ENCODE measurements at places on chromosomes 6 and 20.

DNA sequence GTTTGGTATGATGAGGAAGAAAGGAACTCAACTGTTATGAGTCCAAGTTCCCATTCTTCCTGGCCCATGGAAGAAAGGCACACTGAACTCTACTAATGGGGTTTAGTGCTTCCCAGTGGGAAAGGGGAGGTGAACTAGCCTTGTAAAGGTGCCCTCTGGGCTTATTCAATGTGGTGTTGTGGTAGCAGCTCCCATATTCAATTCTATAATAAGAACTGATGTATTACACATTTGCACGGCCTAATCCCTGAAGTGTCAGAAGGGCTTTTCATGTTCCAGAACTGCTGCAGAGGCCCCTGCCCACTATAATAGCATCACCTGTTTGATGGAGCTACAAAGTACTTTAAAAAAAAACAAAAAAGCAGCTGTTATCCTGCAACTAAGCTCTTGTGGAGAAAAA is 17.1 kb downstream of the PRKN start:
- DNase-seq: no peak

DNA sequence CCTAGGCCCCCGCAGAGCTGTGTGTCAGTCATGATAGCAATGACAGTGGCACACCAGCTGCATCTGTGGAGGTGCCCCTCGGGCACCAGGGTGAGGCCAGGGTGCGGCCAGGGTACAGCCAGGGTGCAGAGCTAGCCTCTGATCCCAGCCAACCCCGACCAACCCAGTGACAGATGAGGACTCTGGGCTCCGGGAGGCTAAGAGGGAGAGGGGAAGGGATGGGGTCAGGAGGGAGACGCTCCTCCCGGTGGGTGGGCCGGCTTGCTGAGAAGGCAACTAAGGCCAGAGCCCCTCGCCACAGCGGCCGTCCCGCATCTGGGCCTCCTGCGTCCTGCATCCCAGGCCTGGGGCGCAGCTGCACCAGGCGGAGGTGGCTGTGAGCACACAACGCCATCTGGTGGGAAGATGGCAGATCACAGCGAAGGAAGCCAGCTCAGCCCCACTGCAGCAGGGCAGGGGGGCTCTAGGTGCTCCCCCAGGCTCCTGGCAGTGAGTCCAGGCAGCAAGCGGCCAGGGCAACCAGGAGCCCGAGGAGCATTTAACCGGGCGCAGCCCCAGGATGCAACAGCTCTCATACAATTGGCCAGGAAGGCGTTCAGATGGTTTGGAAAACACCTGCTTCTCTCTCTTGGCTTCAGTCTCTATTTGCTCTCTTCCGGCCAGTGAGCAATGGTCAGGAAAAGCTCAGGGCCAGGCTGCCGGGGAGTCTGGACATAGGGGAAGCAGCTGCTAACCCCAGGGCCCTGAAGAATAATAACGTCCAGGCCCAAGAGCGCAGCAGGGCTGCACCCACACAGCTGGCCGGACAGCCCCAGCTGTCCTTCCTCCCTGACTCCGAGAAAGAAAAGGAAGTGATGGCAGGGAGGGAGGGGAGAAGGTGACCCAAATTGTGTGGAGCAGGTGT is 169.4 kb downstream of the TAF4 start:
- peak; percentile 31 for DNase-seq

DNA sequence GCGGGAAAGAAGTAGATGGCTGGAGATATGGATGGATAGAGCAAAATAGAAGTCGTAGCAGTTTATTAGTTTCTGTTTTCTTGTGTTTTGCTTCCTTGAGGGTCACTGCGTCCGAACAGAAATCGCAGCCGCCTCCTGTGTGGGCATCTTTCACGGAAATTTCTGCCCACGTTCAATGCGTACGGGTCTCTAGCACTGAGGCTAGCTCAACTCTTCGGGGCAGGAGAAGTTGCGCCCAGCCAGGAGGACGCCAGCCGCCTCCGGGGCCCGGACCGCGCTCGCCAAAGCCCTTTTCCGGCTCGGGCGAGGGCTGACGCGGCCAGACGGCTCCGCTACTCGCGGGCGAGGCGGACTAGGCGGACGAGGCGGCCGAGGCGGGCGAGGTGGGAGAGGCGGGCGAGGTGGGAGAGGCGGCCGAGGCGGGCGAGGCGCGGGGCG is 814 bp downstream of the TFAP2B start:
- peak; percentile 60 for DNase-seq

- DNase-seq: no peak
Observed at GRCh38 chr20:36010076-36010475, 41.7 kb downstream of the CNBD2 start.

- no peak for DNase-seq
Observed at GRCh38 chr6:131643855-131644460, 6.9 kb downstream of the ENPP3 start.

GRCh38 chr20:63217706-63218105 is 1.8 kb upstream of the YTHDF1 start:
- no peak for DNase-seq

- DNase-seq: no peak
Observed at GRCh38 chr6:108423982-108424705, 129.3 kb downstream of the AFG1L start.

DNA sequence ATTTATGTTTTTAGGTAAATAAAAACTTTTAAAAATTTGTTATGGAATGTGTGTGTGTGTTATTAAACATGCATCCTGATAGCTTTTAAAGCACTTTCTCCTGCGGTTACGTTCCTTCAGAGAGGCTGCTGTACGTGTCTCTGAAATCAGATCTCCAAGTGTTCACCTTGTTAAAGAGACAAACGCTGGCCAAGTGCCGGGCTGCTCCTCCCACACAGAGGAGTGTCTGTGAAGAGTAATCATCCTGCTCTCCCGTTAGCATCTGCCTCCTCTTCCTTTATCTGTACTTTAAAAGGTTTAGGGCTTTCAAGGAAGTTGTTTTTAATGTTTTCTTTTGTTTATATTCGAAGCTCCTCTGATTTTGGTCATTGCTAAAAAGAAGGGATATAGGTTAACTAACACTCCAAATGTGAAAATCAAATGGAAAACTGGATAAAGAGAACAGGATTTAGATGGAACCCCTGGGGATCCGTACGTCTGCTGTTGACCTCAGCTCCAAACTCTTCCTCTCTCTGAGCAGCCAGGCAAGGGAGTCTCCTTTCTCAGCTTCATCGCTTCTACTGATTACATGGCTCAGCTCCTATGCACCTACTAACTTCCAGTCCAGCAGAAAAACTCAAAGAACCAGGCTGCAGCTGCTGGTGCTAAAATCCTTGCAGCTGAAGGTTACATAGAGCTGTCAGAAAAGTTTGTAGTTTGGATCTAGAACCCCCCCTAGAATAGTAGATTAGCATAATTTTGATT is 20.0 kb downstream of the IRF4 start:
- no peak for DNase-seq

GRCh38 chr6:78701407-78701806 is 165.9 kb upstream of the IRAK1BP1 start:
- DNase-seq: no peak

DNA sequence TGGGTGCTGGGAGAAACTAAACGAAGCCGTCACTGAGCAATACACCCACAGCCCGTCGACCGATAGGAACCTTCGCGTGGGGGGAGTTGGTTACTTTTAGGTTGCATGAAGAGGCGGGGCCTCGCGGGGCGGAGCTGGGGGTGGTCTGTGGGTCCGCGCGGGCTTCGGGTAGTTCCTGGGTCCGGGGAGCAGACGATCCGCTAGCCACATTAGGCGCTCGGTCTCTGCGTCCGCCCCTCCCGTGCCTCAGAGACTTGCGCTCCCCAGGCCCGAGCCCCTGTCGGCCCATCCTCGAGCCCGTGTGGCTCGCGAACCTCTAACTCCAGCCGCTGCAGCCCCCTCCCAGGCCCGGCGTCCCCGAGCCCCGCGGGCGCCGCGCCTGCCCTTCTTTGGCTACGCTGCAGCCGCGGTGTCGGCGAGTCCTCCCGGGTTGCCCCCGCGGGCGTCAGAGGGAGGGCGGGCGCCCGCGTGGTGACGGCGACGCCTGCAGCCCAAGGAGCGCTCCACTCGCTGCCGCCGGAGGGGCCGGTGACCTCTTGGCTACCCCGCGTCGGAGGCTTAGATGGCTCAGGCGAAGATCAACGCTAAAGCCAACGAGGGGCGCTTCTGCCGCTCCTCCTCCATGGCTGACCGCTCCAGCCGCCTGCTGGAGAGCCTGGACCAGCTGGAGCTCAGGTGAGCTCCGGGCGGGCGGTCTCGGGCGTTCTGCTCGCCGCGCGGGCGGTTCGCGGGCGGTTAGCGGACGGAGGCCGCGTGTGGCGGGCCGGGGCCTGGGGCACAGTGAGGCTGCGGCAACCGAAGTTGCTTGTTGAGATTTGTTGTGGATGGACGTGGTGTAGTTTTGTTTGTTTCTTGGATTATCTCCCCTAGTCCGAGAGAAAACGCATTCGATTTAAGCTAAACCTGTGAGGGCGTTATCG is at the start of gene BAG2:
Gene BAG2, plus strand, starts transcription at position 191 of the 920 bp plus-strand sequence. Its CDS starts 372 bp downstream, at position 563.
- DNase-seq: peak; percentile 98

Data from WERI-Rb-1 (cell line).